ENCODE measurements at places on chromosomes 13 and 19.

DNA sequence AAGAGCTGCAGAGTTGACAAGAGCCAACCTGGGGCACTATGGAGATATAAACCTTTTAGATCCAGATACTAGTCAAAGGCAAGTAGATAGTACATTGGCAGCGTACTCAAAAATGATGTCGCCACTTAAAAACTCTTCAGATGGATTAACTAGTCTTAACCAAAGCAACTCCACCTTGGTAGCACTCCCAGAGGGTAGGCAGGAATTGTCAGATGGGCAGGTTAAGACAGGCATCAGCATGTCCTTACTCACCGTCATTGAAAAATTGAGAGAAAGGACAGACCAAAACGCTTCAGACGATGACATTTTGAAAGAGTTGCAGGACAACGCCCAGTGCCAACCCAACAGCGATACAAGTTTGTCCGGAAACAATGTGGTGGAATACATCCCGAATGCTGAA is 8.9 kb downstream of the ZNF507 start:
- DNase-seq, result no peak

- no peak for DNase-seq
Observed at GRCh38 chr19:31586282-31586681, 237.0 kb upstream of the TSHZ3 start.

DNA sequence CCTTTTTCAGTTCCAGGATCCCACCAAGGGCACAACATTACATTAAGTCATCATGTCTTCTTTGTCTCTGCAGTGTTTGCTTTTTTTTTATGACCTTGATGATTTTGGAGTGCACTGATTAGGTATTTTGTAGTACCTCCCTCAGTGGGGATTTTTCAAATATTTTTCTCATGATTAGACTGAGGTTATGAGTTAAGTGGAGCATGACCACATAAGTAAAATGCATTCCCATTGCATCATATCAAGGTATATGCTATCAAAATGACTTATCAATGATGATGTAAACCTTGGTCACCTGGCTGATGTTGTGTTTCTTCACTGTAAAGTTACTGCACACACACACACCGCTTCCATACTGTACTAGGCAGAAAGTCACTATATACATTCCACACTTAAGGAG is 96.7 kb upstream of the TRPC4 start:
- DNase-seq, result no peak

DNA sequence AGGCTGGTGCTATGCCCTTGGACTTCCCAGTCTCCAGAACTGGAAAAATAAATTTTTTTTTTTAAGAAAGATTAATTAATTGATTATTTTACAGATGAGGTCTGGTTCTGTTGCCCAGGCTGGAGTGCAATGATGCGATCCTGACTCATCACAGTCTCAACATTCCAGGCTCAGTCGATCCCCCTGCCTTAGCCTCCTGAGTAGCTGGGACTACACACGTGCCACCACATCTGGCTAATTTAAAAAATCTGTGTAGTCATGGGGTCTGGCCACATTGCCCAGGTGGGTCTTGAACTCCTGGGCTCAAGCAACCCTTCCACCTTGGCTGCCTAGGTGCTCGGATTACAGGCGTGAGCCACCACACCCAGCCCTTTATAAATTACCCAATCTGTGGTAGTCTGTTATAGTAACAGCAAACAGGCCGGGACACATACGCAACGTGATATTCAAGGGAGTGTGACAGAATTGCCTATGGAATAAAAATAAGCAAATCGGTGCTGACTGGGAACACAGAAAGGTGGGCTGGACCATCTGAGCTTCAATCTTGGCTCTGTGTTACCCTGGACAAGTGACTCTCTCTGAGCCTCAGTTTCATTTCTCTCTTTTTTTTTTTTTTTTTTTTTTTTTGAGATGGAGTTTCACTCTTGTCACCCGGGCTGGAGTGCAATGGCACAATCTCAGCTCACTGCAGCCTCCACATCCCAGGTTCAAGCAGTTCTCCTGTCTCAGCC is 42.8 kb downstream of the PIN1 start:
- DNase-seq, result no peak

DNA sequence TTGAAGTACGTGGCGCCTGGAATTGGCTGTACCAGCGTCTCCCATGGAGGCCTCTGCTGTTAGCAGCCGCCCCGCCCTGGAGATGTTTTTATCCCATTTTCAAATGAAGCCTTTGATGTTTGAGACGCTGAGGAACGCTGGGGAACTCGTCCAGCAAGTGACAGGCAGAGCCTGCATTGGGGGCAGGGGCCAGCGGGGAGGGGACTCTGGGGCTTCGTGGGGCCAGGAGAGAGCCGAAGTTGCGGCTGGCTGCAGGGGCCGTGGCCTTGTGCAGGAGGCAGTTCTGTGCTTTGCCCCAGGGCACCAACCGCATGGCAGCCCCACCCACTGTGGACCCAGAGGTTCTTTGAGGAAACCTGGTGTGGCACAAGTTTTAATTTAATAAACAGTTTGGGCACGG is 13.5 kb downstream of the SPPL2B start:
- no peak for DNase-seq

DNA sequence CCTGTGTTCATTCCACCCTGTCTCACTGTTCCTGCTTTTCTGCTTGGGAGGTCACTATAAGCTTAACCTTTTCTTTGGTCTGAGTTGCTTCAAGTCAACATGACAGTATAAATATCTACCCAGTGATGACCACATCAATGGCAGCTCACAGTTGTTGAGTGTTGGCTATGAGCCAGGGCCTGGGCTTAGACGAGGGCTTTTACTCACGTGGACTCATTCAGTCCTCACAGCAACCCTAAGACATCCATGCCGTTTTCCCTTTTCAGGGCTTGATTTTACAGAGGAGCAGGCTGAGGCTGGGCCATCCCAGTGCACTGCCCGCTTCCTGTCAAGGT is 10.2 kb upstream of the CCDC97 start:
- DNase-seq, result no peak

GRCh38 chr13:41026788-41027187 is 7.7 kb upstream of the ELF1 start:
- DNase-seq, result no peak

DNA sequence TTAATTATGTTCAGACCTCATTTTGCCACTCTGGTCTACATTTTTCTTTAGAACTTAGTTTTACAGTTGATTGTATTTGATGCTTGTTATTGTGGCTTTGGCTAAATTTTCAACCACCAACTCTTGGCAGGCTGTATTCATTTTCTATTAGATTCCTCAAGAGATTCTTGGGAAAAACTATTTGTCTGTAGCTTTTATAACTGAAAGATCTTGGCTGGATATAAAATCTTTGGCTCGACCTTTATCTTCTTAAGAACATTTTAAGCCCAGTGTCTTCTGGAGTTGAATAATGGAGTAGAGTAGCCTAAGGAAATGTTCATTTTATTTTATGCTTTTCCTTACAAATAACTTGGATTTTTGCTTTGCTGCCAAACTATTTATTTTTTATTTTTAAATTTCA is 848.5 kb downstream of the PCDH17 start:
- DNase-seq, result no peak

GRCh38 chr13:48600374-48601364 is 53.1 kb upstream of the CYSLTR2 start:
- DNase-seq, result no peak

- DNase-seq, result no peak
Observed at GRCh38 chr19:38063928-38064327, 156.9 kb downstream of the SIPA1L3 start.

Measured in D721Med (cell line).